ENCODE measurements at places on chromosomes 2 and 18.

GRCh38 chr2:50118905-50119702 lies 912.8 kb downstream of the NRXN1 start:
- no peak for DNase-seq

DNA sequence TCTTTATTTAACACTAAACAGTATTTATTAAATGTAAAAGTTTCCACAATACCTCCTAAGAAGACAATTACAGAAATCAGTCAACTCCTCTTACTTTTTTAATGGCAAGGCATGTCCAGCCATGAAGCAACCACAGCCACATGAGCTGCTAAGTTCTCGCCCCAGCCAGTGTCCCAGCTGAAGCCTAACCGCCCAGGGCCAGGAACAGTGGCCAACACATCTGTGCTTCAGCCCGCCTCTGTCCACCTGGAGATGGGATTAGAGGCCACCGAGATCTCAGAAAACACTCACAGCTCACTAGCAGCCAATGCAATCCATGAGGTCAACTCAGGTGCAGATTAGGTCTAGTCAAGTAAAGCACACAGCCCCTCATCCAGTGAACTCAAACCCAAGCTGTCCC lies 40.2 kb downstream of the PID1 start:
- DNase-seq: no peak

DNA sequence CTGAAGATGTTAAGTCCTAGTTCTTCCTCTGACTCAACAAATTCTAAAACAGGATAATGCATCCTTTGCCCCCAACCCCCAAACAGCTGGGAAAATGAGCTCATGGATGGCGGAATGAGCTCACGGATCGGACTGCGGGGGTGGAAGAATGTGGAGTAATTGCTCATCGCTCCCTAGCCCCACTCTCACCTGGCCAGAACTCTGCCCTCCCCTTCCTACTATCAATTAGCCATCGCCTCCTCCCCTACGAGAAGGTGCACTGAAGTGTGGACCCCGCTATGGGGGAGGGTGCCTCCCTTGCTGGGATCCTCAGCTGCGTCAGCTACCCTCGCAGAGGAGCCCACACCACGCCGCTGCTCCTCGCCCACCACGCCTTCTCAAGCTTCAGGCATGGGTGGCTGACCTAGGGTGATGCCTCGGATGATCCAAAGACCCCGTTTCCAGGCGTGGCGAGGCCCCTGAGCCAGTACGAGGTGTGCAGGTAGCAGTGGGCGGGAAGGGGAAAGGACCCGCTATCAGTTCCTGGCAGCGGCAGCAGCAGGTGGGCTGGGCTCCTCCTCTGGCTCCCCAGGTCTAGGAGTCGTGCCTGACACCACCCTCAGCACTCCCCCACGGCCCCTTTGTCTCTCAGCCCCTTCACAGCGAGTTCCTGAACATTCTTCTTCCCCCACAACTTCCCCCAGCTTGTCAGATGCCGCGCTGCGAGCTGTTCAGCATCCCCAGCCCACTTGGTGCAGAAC lies 82.1 kb upstream of the POMC start:
- DNase-seq: peak; percentile 77

GRCh38 chr18:61388010-61388409 lies 54.8 kb downstream of the CDH20 start:
- DNase-seq: peak; percentile 10

- DNase-seq: no peak
Measured at GRCh38 chr18:55455938-55456337, 132.1 kb downstream of the TCF4 start.

GRCh38 chr2:135144343-135144742 lies 92.3 kb downstream of the RAB3GAP1 start:
- no peak for DNase-seq

- peak; percentile 59 for DNase-seq
Measured at GRCh38 chr2:55106148-55106547, 55.9 kb upstream of the RTN4 start.

GRCh38 chr18:52152036-52152435 lies 188.0 kb upstream of the DCC start:
- no peak for DNase-seq

GRCh38 chr2:199273042-199273511 lies 184.7 kb downstream of the SATB2 start:
- peak; percentile 89 for DNase-seq

GRCh38 chr2:214379227-214379626 lies 31.6 kb upstream of the VWC2L start:
- no peak for DNase-seq

GRCh38 chr2:166451468-166451867 lies 42.6 kb downstream of the SCN7A start:
- no peak for DNase-seq

DNA sequence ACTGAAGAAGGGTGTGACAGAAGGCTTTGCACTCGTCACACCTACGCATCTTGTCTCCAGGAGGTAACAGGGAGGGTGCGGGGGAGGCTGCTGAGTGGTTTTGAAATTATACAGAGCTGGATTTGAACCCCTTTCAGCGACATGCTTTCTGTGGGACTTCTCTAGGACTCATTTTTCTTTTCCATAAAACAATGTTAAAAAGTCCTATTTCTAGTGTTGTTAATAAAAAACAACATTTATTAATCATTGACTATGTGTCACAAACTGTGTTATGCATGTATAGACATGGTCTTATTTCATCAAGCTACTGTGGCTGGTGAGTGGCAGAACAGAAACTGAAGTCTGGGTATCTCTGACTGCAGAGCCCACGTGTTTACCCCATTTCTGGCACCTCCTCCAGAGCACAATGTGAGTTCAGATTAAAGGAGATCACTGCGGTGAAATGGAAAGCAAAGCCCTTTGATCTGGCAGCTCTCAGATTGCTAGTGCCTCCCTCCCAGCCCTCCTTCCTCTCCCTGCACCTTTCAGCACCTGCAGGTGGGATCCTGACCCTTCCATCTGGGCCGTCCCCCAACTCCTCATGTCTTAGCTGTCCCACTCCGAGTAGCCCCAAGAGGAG lies 315.5 kb upstream of the MYT1L start:
- no peak for DNase-seq

DNA sequence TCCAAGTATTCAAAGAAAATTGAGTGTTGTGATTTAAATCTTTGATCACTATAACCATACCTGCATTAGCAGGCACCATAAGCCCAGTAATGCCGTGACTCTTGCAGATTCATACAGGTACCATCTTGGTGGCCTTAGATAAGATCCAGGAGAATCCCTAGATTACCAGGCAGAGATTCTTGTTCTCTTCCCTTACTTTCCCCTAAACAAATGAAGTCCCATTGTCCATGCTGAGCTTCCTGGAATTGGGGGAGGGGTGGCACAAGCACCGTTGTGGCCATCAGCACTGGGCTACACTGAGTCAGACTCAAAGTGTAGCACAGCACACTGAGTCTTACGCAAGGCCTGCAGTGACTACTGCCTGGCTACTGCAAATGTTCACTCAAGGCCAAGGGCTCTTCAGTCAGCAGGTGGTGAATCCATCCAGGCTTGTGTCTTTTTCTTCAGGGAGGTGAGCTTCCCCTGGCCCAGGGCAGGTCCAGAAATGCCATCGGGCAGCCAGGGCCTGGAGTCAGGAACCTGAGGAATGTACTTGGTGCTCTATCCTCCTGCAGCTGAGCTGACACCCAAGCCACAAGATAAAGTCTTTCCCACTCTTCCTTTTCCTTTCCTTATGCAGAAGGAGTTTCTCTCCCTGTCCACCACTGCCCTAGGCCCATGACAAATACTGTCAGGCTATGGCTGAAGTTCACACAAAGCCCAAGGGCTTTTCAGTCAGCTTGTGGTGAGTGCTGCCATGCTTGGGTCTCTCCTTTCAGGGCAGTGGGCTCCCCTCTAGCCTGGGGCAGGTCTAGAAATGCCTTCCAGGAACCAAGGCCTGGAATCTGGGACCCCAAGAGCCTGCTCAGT lies 52.6 kb downstream of the CD28 start:
- peak; percentile 88 for DNase-seq

GRCh38 chr2:42960842-42961180 lies 168.4 kb upstream of the HAAO start:
- DNase-seq: no peak

GRCh38 chr2:2879781-2880180 lies 497.8 kb downstream of the EIPR1 start:
- DNase-seq: no peak
